ENCODE measurements at places on chromosomes 16 and 17. TPM values are rescaled to one million over a fixed set of nuclear protein-coding genes. Genes with fewer than 3 reads are reported as not detected.
A peak's percentile ranks its signal among the peaks of the same experiment; 100 is the strongest.

Gene TK1
- 5.2 TPM for total RNA-seq

Gene CENPT
- total RNA-seq: 67.3 TPM

Gene SERPINF2
- total RNA-seq: 0.29 TPM

Gene PRCD
- 1.5 TPM for total RNA-seq

Gene GPR179
- 0.10 TPM for total RNA-seq

Gene CNGB1
- total RNA-seq: not detected

Gene AURKB
- total RNA-seq: 3.7 TPM

Gene CCL16
- not detected for total RNA-seq

Gene ZG16B
- not detected for total RNA-seq

Gene RHBDL3
- 1.1 TPM for total RNA-seq

DNA sequence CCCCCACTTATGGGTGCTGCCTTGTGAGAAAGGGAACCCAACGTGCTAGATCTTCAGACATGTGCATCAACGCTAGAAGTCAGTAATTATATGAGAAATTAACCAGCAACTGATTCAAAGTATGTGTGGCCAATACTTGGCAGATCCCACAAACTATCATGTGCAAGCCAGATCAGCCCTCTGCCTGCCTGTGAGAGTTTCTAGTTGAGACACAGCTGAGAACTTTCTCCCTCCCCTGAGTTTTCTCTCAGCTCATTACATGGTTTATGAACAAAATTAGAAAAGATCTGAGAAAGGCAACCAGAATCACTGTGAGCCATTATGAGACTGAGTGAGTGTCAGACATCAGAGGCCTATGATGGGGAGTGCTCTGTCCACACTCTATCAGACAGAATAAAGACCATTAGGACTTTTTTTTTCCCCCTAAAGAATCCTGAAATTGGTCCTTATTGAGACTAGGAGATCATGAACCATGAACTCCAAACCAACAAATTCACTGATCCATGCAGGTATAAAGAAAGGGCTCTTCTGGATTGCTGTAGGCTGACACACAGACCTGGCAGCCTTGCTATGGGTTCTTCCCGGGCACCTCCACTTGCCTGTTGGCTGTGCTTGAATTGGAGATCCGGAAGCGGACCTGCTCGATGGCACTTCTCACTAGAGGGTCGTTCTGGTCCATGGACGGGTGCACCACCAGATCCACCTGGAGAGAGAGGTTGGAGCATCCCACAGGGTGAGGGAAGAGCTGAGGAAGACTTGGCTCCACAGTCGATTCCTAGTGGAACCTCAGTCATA, 51.5 kb downstream of the GTF3C1 start:
- H3K27ac ChIP-seq: no peak overlapping the region
- H3K4me3 ChIP-seq: no peak overlapping the region
- no peaks in the 10 kb centered on the region for H3K27me3 ChIP-seq

GRCh38 chr16:53052519-53053501, at the start of gene CHD9NB:
Gene CHD9NB, minus strand, starts transcription at chr16:53052897. Its CDS starts 8,739 bp downstream, at chr16:53044158.
- no peaks in the 10 kb centered on the region for H3K27me3 ChIP-seq
- H3K27ac ChIP-seq: peak within 1 kb of the TSS; percentile 61
- H3K36me3 ChIP-seq: no peaks in the 10 kb centered on the region

GRCh38 chr16:85648805-85649204, 35.7 kb downstream of the GSE1 start:
- H3K4me1 ChIP-seq: peaks cover 16% of the 10 kb centered on the region
- H3K4me3 ChIP-seq: no peak overlapping the region
- no peak for DNase-seq
- H3K27me3 ChIP-seq: no peaks in the 10 kb centered on the region
- H3K27ac ChIP-seq: no peak overlapping the region
- H3K36me3 ChIP-seq: no peaks in the 10 kb centered on the region

DNA sequence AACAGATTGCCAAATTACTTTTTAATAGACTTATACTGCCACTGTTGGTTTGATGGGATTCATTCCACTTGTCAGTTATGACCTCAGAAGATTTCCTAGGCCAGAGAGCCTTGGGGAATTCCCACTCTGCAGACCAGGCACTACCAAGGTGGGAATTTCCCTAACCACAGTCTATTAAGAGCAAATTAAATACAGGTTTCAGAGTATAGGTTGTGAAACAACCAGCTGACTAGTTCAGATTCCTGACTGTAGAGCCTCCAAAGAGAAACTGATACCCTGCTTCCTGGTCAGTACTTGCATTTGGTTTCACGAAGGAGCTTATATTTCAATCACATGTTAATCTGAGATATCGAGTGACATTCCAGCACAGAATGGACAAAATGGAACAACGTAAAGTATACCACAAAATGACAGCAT, 186.5 kb downstream of the STX8 start:
- H3K27me3 ChIP-seq: no peaks in the 10 kb centered on the region
- H3K27ac ChIP-seq: peak overlapping the region; percentile 69
- no peak overlapping the region for H3K4me3 ChIP-seq
- H3K36me3 ChIP-seq: no peaks in the 10 kb centered on the region
- peak; percentile 91 for DNase-seq
- H3K4me1 ChIP-seq: no peaks in the 10 kb centered on the region

DNA sequence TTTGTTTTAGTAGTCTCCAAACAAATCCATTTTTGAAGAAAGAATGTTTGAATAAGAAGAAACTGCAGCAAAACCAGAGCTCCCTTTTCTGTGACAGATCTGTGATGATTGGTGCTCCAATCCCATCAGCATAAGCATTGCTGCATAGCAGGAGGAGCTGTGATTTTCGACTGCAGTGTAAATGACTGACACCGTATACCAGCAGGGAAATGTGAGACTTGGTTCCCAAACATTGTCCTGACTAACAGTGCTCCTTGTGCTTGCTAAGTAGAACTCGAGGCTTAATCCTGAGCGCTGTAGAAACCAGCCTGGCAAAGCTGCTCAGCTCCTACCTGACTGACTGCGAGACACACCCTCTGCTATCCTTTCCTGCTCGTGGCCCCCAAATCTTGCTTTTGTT, 57.2 kb downstream of the NUP93 start:
- DNase-seq: no peak
- H3K4me1 ChIP-seq: no peaks in the 10 kb centered on the region
- no peaks in the 10 kb centered on the region for H3K36me3 ChIP-seq
- no peak overlapping the region for H3K4me3 ChIP-seq
- H3K27ac ChIP-seq: no peak overlapping the region

- DNase-seq: no peak
- no peaks in the 10 kb centered on the region for H3K36me3 ChIP-seq
- H3K27ac ChIP-seq: no peak overlapping the region
- H3K4me1 ChIP-seq: no peaks in the 10 kb centered on the region
These were observed 5.9 kb upstream of the AATK start for GRCh38 chr17:81171941-81172340.

- H3K4me1 ChIP-seq: no peaks in the 10 kb centered on the region
- H3K4me3 ChIP-seq: no peak overlapping the region
- no peak for DNase-seq
- no peaks in the 10 kb centered on the region for H3K36me3 ChIP-seq
- H3K27ac ChIP-seq: no peak overlapping the region
These were observed 36.7 kb downstream of the SKAP1 start for GRCh38 chr17:48393283-48393682.

- no peaks in the 10 kb centered on the region for H3K4me1 ChIP-seq
- no peak for DNase-seq
- H3K36me3 ChIP-seq: peaks cover 5% of the 10 kb centered on the region
- no peaks in the 10 kb centered on the region for H3K27me3 ChIP-seq
- no peak overlapping the region for H3K27ac ChIP-seq
- H3K4me3 ChIP-seq: no peak overlapping the region
These were observed 6.5 kb downstream of the PIGQ start for GRCh38 chr16:576197-576822.

GRCh38 chr17:79800325-79801155, 3.7 kb upstream of the CBX8 start:
- no peak overlapping the region for H3K4me3 ChIP-seq
- DNase-seq: peak; percentile 30
- H3K27me3 ChIP-seq: peaks cover 76% of the 10 kb centered on the region
- peaks cover 39% of the 10 kb centered on the region for H3K4me1 ChIP-seq
- no peaks in the 10 kb centered on the region for H3K36me3 ChIP-seq

- H3K27me3 ChIP-seq: no peaks in the 10 kb centered on the region
- H3K4me3 ChIP-seq: no peak overlapping the region
- no peaks in the 10 kb centered on the region for H3K4me1 ChIP-seq
- no peak overlapping the region for H3K27ac ChIP-seq
- no peak for DNase-seq
- no peaks in the 10 kb centered on the region for H3K36me3 ChIP-seq
These were observed 678.9 kb downstream of the WWOX start for GRCh38 chr16:78778101-78779004.

- H3K36me3 ChIP-seq: no peaks in the 10 kb centered on the region
- peaks cover 17% of the 10 kb centered on the region for H3K4me1 ChIP-seq
- H3K27me3 ChIP-seq: no peaks in the 10 kb centered on the region
- H3K4me3 ChIP-seq: no peak overlapping the region
- DNase-seq: no peak
These were observed 284.3 kb upstream of the CDH11 start for GRCh38 chr16:65406116-65406515.

GRCh38 chr17:37123941-37124820, 175.4 kb downstream of the AATF start:
- H3K36me3 ChIP-seq: peaks cover 27% of the 10 kb centered on the region
- no peaks in the 10 kb centered on the region for H3K27me3 ChIP-seq
- H3K4me1 ChIP-seq: no peaks in the 10 kb centered on the region
- H3K27ac ChIP-seq: no peak overlapping the region
- H3K4me3 ChIP-seq: no peak overlapping the region
- DNase-seq: no peak

DNA sequence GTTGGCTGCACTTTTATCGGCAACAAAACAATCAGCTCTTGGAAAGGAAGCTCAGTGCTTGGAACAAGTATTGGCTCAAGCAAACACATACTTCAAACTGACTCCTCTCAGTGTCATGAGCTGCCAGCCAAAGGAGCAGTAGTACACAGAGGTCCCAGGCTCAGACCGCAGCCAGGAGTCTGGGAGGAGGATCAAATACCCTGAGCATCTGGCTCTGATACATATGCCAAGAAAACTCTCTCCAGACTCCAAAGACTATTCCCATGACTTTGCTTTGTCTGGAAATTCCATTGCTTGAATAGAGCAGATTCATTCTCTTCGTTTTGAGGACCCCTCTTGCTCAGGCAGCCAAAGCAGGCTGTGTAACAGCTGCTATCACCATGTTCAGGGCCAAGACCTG, 501.6 kb upstream of the PSMD7 start:
- no peaks in the 10 kb centered on the region for H3K27me3 ChIP-seq
- H3K36me3 ChIP-seq: no peaks in the 10 kb centered on the region
- DNase-seq: no peak

DNA sequence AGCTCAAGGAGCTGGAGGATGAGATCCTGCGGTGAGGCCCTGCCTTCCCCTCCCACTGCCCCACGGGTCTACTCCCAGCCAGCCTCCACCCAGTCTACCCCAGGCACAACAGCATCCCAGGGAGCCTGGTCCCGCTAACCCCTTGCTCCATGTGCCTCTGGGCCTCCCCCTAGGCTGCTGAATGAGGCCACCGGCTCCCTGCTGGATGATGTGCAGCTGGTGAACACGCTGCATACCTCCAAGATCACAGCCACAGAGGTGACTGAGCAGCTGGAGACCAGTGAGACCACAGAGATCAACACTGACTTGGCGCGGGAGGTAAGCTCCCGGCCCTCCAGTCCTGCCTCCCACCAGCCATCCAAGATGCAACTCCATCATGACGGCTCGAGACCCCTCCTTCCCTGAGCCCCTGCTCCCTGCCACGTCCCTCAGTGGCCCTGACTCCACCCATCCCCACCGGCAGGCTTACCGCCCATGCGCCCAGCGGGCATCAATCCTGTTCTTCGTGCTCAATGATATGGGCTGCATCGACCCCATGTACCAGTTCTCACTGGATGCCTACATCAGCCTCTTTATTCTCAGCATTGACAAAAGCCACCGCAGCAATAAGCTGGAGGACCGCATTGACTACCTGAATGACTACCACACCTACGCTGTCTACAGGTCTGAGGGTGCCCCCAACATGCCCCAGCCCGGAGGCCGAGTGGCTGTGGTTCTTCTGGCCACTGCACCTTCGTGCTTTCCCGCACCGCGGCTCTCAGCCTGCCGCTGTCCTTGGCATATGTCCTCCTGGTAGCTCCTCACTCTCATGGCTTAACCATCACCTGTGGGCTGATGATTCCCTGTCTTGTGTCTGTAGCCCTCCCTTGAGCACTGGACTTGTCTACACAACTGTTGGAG, 15.0 kb upstream of the KDM6B start:
- H3K4me1 ChIP-seq: no peaks in the 10 kb centered on the region
- no peaks in the 10 kb centered on the region for H3K36me3 ChIP-seq
- no peak overlapping the region for H3K4me3 ChIP-seq
- H3K27me3 ChIP-seq: peaks cover 8% of the 10 kb centered on the region
- DNase-seq: no peak
- no peak overlapping the region for H3K27ac ChIP-seq

GRCh38 chr17:53724726-53725125, 98.0 kb upstream of the KIF2B start:
- no peak overlapping the region for H3K4me3 ChIP-seq
- no peaks in the 10 kb centered on the region for H3K27me3 ChIP-seq
- H3K4me1 ChIP-seq: peaks cover 16% of the 10 kb centered on the region

DNA sequence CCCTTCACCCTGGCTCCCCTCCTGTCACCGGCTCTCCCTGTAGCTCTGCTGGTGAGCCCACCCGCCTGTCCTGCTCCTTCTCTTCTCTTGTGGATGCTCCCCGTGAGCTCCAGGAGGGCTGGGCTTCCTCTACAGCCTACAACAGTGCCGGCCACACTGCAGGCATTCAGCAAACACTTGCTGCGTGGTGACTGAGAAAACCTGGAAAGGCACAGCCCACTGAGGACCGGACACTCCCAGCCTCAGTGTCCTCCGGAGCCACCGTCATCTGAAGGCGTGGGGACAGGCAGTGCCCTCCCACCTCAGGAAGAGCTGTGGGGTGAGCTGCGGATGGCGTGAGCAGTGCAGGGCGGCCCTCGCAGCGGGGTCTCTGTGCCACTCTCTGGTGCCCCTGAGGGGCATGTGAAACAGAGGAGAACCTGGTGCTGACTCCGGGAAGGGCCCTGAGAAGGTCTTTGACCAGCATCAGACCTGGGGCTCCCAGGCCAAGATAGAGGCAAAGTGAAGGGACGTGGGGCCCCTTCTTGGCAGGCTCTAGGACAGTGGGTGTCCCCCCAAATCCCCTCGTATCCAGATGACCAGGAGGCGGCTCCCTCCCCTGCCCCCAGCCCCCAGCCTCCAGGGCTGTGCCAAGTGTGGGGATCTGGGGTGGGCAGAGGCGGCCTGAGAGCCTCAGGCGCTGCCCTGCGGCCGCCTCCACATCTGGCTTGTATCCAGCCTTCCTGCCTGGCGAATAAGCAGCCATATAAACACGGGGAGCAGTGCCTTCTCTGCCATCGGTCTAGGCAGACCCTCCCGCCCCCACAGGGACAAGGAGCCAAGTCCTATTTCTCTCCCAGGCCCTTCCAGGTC, 44.0 kb upstream of the PABPN1L start:
- no peaks in the 10 kb centered on the region for H3K27me3 ChIP-seq
- H3K36me3 ChIP-seq: no peaks in the 10 kb centered on the region
- no peak overlapping the region for H3K27ac ChIP-seq
- H3K4me3 ChIP-seq: no peak overlapping the region

DNA sequence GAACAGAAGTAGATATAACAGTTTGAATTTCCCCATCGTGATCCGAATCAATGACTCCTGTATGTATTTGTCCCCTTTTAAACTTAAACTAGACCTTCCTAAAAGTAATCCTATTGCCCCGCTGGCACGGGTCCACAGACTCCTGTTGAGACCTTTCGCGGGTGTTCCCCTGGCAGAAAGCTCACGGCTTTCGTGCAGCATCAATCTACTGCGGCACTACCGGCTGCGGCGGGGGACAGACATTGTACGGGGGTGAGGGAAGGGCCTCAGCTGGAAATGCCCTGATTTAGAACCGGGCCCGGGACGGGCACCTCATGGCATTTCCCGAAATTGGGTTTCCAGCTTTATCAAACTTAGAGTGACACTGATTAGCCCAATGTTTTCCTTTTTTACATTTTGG, 14.6 kb downstream of the IL32 start:
- DNase-seq: no peak
- H3K4me1 ChIP-seq: no peaks in the 10 kb centered on the region
- H3K4me3 ChIP-seq: no peak overlapping the region
- H3K27me3 ChIP-seq: peaks cover 22% of the 10 kb centered on the region
